ENCODE measurements at places on chromosomes 3 and 15.

DNA sequence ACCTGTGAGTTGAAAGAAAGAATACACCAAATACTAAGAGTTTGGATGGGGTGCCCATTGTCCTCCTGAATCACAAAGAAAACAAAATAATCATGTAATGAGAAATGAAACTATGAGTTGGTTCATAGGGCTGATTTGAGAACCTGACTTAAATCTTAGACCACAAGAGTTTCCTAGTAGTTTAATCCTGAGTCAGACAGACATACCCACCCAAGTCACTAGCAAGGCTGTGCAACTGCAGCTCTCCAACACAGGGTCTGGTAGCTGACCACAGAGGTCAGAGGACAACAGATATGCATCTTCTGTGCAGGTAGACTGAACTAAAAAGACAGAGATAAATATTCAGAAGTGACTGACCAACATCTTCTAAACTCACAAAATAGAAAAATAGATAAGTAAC is 296.3 kb upstream of the TMCO5A start:
- no peak for DNase-seq

DNA sequence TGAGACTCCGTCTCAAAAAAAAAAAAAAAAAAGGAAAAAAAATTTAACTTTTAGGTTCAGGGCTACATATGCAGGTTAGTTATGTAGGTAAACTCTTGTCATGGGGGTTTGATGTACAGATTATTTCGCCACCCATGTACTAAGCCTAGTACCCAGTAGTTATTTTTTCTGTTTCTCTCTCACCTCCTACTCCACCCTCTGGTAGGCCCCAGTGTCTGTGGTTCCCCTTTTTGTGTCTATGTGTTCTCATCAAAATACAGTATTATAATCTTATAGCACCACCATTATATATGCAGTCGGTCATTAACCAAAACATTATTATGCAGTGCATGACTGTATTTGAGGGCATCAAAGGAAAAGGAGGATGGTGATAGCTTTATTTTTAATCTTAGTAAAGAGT is 47.3 kb downstream of the CHP1 start:
- no peak for DNase-seq

- DNase-seq = no peak
Measured at GRCh38 chr3:15299036-15299435, 33.4 kb downstream of the SH3BP5 start.

- DNase-seq = peak; percentile 62
Measured at GRCh38 chr3:40780291-40780924, 255.6 kb downstream of the ZNF621 start.

DNA sequence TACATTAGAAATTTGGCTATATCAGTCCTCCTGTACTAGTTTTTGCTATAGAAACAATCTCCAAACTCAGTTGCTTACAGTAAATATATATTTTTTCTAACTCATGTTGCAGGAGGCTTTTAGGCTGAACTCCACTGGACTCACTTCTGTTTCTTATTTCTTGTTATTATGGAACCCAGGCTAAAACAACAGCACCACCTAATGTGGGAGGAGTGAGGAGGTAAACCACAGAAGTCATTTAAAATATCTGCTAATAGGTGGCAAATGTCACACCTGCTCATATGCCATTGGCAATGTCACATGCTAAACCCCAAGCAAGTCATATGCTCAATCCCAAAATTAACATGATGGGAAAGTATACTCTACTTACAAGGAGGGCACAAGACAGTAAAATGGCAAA is 462.2 kb downstream of the PLOD2 start:
- DNase-seq = no peak

Measured in iris pigment epithelial cell (primary cell).